H4 (cell line): ENCODE measurements at places on chromosomes 16 and 17.

DNA sequence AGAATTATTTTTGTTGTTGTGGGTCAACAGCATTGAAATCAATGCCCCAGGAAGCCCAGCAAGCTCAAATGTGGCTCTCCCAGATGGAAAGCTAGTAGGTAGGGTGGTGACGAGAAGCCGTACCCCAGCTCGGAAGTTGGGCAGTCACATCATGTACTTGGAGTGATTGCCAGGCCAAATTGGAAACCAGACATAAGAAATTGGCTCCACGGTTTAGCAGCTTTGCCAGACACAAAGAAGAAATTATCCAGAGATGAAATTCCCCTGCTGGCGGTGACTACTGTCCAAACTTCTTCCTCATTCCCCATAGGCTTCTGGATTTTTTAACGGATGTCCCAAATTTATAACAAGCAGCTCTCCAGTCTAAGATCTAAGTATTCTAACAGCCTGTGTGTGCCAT, 95.9 kb downstream of the OR1D5 start:
- DNase-seq, result no peak

- DNase-seq, result no peak
These were observed 1.3 kb upstream of the FSCN2 start for GRCh38 chr17:81526662-81527571.

GRCh38 chr17:69412251-69412671, 2.2 kb upstream of the MAP2K6 start:
- DNase-seq, result no peak

GRCh38 chr17:69643686-69644085, 229.2 kb downstream of the MAP2K6 start:
- no peak for DNase-seq

DNA sequence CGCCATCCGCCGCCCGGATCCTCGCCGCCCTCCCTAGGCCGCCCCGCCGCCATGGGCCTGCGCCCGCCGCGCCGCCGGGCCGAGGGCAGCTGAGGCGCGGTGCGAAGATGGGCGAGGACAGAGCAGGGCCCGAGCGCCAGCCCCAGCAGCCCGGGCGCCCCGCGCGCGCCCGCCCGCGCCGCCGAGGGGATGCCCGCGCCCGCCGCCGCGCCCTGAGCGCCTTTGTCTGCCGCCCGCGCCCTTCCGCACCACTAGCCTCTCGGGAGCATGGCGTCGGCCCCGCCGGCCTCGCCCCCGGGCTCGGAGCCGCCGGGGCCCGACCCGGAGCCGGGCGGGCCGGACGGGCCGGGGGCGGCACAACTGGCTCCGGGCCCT, 278 bp downstream of the RAB11FIP3 start:
- DNase-seq, result no peak
